ENCODE measurements at places on chromosomes 12 and 14.
A peak's percentile ranks its signal among the peaks of the same experiment; 100 is the strongest.

DNA sequence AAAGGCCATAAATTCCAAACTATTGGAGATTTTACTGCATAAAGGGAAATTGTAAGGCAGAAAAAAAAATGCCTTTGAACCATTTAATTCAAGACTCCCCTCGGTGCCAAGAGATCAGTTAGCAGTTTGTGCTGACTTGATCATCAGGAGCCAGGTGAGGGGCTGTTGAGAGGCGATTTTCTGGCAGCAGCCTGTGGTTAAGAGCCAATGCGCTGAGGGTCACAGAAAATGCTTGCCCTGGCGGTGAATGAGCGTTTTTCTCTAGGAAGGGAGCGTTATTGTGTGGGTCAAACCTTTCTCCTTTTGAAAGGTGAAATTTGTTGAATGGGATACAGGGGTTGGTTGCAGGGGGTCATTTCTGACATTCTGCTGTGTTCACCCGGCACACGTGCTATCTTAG, 4.7 kb downstream of the SRRM4 start:
- DNase-seq, result no peak

DNA sequence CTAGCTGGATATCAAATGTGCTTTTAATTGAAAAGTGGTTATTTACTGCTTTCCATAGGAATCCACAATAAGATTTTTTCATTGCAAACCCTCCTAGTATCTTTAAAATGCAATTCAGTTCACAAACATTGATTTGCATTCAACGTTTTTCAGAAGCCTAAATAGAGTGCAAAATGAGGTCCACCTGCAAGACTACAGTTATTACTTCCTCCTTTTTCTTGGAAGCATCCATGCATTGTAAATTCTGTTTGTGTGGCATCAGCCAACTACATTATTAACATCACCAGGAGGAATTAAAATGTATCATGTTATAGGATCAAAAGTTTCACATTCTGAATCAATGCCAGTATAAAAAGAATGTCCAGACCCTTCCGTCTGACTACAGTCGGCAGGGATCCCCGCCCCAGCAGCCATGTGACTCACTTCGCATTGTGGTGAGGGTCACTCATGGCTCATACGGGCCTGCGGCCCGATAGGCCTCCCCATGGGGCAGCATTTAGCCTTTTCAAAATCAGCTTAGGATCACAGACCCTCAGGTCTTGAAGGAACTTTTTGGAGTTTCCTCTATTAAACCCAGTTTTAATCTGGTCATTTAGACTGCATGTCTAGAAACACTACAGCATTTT, 46.3 kb downstream of the NTF3 start:
- DNase-seq, result peak; percentile 33

GRCh38 chr14:100891501-100892445, 11.7 kb downstream of the RTL1 start:
- DNase-seq, result no peak

DNA sequence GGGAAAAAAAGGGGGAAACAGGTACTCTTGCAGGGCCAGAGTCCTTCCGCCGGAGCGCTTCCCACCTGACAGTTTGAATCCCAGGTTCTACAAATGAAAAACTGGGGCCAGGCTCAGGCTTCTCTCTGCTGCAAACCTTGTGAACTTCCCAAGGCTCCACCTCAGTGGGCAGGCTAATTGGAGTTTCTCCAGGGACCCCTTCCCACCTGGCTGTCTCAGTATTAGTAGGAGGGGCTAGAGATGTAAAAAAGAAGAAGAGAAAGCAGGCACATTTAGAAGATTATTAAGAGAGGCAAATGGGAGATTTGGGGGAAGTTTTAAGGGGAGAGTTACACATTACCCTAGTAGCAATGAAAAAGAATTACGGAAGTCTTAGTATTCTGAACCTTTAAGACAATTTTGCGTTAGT, 20.0 kb upstream of the CLEC2D start:
- no peak for DNase-seq

DNA sequence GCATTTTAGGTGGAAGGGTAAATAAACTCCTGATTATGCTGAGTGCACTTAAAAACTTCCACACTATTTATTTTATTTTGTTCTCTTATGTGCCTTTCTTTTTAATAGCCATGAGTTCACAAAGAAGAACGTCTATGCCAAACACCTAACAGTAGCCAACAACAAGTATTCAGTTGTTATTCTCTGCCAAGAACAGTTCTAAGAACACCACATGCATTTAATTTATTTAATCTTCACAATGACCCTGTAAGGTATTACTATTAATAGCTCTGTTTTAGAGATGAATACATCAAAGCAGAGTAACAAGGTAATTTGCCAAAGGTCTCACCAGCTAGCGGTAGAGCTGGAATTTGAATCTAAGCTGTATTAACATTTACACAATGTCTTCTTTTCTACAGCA, 240.1 kb downstream of the ALG10B start:
- no peak for DNase-seq

DNA sequence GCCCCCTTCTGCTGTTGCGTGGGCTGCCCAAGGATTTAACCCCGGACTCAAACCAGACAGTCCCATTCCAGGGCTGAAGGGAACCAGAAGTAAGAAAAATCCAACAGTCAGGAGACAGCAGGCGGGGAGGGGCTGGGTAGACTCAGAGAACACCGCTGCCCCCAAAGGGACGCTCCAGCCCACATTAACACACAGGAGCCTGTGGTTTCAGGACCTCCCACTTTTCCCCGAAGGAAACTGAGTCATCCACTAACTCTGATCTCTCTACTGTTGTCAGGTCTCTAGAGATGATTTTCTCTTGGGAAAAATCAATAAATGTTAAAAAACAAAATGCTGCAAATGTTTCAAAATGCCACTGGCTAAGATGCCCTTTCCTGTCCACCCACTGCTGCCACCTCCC, 41.6 kb downstream of the FBXO21 start:
- DNase-seq, result no peak

GRCh38 chr14:30165255-30165654, 237.6 kb upstream of the PRKD1 start:
- DNase-seq, result no peak

GRCh38 chr12:110330544-110330943, 49.5 kb downstream of the ATP2A2 start:
- DNase-seq, result no peak

- DNase-seq, result peak; percentile 28
Measured at GRCh38 chr14:33642080-33642479, 308.8 kb downstream of the EGLN3 start.

- peak; percentile 73 for DNase-seq
Measured at GRCh38 chr12:66409195-66409871, 107.0 kb downstream of the HELB start.

DNA sequence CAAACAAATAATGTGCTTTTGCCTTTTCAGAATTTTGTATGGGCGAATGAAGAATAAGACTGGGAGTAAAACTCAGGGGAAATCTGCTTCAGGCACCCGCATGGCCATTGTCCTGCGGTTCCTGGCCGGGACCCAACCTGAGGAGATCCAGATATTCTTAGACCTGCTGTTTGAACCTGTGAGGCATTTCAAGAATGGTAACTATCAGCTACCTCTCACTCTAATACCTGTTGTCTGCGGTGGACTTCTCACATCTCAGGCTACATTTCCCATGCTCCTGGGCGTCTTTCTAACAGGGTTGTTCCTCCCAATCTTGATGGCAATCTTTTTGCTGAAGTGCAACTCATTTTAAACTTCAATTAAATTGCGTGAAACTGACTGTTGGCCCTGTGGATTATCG, 47.1 kb downstream of the UTP20 start:
- DNase-seq, result no peak

- DNase-seq, result no peak
Measured at GRCh38 chr14:20294636-20295035, 11.1 kb downstream of the TTC5 start.

- DNase-seq, result no peak
Measured at GRCh38 chr14:101153691-101154090, 250.2 kb upstream of the RTL1 start.

GRCh38 chr12:41510470-41510869, 322.4 kb downstream of the PDZRN4 start:
- DNase-seq, result no peak

DNA sequence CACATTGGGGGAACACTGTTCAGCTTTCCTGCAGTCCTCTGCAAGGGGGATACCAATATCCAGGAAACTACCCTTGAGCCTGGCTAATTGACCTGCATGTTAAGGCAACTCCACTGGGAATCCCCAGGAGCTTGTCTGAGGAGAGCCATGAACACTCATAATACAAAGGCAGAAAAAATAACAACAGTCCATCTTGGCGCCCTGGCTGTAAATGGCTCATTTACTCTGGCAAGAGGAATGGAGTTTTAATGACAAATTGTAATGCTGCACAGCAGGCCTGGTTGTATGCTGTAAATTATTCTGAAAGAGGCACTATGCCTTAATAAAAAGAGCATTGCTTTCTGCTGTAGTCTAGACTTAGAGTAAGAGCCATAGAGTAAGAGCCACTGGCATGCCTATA, 58.3 kb downstream of the SLC8A3 start:
- no peak for DNase-seq

DNA sequence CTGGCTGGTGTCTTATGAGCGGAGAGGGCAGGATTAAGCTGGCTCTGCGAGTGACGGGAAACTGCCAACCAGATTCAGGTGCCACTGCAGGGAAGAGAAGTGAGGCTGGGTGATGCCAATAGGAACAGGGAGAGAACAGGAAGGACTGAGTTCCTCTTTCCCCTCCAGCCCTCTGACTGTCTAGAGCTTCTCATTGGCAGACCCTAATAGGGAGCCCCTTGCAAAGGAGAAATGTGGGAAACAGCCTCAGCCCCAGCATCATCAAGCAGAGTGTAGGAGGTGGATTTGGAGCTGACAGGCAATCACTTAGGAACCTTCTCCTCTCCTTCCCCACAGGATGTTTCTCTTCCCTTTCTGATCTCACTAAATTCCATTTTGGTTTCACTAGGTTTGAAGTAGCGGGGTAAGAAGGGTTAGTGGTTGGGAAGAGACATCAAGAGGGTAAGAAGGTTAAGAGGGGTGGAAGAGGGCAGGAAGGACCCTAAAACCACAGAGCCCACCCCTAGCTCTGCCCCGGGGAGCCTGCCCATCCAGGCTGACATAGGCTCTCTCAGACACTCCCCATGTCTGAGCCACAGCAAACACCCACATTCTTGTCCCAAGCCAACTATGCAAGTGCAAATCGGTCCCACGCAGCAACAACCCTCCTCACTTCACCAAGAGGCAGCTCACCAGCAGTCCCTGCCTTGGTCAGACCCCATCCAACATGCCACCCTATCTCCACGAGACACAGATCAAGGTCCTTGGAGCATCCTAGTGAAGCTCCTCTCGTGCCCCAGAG, 111.1 kb downstream of the STAB2 start:
- DNase-seq, result no peak

DNA sequence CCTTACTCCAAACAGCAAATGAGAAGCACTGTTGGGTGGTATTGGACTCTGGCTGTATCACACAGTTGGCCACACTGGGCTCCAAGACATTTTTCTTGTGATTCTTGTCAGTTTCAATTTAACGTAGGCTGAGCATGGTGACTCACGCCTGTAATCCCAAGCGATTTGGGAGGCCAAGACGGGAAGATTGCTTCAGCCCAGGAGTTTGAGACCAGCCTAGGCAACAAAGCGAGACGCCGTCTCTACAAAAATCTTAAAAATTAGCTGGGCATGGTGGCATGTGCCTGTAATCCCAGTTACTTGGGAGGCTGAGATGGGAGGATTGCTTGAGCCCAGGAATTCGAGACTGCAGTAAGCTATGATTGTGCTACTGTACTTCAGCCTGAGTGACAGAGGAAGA, 35.3 kb upstream of the PLEKHD1 start:
- no peak for DNase-seq

DNA sequence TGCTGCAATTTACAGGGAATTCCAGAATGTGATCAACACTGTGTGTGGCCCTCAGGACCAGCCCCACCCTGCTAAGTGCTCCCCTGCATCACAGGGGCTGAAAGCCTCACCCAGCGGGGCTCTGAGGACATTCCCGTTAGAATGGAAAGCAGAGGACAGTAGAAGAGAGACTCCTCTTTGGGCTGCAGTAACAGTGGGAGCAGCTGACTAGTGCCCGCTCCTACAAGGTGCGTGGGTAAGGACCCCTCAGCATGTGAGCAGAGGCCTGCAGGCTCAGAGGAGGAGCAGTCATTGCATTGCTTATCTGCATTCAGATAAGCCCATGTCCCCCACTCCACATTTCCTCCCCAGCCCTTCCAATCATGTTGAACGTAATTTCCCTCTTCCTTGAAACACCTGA, 120.1 kb downstream of the ITPR2 start:
- DNase-seq, result no peak

GRCh38 chr12:68871921-68872320, 61.0 kb downstream of the CPM start:
- DNase-seq, result peak; percentile 7

DNA sequence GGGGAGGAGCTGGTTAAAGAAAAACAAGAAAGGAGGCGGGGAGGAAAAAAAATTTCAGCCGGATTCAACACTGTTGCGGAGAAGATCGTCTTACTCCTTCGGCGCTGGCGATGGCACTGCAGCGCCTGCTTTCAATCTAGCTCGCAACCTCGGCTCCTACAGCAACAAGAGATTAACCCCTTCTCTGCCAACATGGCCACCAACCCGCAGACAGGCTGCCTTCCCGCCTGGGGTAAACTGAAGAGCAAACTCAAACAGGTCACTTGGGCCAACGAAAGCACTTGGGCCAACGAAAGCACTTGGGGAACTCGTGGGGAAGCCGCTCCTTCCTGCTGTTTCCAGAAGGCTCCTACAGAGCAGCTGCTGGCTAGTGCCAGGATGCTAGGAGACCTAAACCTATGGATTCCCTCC, 73.7 kb downstream of the CIT start:
- peak; percentile 47 for DNase-seq

GRCh38 chr14:89411976-89412375, 5.1 kb downstream of the FOXN3 start:
- no peak for DNase-seq

GRCh38 chr14:75229661-75230139, 48.9 kb upstream of the FOS start:
- no peak for DNase-seq

DNA sequence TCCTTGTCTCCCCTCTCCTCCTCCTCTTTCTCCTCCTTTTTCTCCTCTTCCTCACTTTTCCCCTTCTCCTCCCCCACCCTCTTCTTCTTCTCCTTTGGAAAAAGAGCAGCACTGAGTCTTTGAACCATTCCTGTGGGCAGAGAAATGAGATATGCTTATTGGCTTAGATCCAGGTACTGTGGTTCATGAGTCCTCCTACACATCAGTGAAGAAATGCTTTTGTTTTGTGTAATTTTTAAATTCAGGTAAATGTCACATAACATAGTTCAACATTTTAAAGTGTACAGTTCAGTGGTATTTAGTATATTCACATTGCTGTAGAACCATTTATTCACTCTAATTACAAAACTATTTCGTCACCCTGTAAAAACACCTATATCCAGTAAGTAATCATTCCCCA, 402.1 kb downstream of the AACS start:
- DNase-seq, result no peak

GRCh38 chr12:124512667-124513296, 54.6 kb downstream of the NCOR2 start:
- DNase-seq, result peak; percentile 97

- no peak for DNase-seq
Measured at GRCh38 chr12:11672256-11673191, 23.1 kb downstream of the ETV6 start.

- no peak for DNase-seq
Measured at GRCh38 chr12:132447327-132447720, 42.6 kb upstream of the FBRSL1 start.
